Caco-2 (cell line): ENCODE measurements at places on chromosomes 4 and X. TPM values are rescaled to one million over a fixed set of nuclear protein-coding genes. Genes with fewer than 3 reads are reported as not detected.

Gene NSG1
- total RNA-seq = 5.5 and 7.2 TPM in 2 replicates

Gene SMIM31
- total RNA-seq = not detected in 2 replicates

Gene C1QTNF7
- not detected in 2 replicates for total RNA-seq

Gene BBS12
- total RNA-seq = 2.6 and 2.7 TPM in 2 replicates

Gene ARR3
- not detected in 2 replicates for total RNA-seq

Gene DSPP
- total RNA-seq = not detected in 2 replicates

DNA sequence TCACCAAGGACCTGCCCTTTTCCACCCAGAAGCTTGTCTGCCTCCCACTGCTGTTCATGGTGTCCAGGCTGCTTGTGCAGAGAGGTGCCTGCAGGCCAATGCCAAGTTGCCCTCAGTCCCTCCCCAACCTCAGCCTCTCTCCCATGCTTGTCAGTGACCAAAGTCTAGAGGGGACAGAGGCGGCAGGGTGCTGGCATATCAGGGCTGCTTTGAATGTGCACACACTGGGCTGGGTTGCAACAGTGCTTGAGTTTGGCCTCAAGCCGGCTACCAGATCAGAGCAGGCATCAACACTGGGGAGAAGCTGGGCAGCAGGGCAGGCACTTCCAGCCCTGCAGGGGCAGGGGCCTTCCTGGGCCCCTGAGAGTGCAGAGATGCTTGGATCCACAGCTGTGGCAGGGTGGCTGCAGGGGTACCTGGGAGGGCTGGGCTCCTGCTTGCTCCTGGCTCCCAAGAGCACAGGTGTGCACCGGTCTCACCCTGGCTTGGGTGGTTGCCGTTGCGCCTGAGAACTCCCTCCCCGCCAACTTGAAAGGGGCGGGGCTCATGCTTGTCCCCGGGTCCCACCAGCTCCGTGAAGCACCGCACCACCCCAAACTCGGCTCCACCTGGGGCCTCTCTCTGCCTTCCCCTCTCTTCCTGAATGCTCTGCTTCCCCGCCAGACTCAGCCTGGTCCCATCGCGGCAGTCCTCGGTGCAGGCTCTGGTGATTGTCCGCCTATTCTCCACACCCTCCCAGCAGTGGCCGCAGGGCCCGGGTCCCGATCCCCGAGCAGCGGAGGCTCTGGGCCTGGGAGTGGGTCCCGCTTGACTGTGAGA, 1681.9 kb upstream of the ADGRL3 start:
- H3K27ac ChIP-seq = no peak overlapping the region
- H3K27me3 ChIP-seq = no peaks in the 10 kb centered on the region
- H3K36me3 ChIP-seq = no peaks in the 10 kb centered on the region
- no peaks in the 10 kb centered on the region for H3K4me1 ChIP-seq
- no peak overlapping the region for H3K4me3 ChIP-seq

- H3K4me3 ChIP-seq = no peak overlapping the region
- H3K4me1 ChIP-seq = peaks cover 18% of the 10 kb centered on the region
- no peaks in the 10 kb centered on the region for H3K27me3 ChIP-seq
Measured at GRCh38 chr4:48461000-48461399, 22.1 kb upstream of the SLC10A4 start.

- H3K4me1 ChIP-seq = no peaks in the 10 kb centered on the region
- no peak overlapping the region for H3K27ac ChIP-seq
- no peak for DNase-seq
- no peaks in the 10 kb centered on the region for H3K27me3 ChIP-seq
- no peaks in the 10 kb centered on the region for H3K36me3 ChIP-seq
Measured at GRCh38 chr4:107155366-107155765, 119.3 kb upstream of the DKK2 start.

DNA sequence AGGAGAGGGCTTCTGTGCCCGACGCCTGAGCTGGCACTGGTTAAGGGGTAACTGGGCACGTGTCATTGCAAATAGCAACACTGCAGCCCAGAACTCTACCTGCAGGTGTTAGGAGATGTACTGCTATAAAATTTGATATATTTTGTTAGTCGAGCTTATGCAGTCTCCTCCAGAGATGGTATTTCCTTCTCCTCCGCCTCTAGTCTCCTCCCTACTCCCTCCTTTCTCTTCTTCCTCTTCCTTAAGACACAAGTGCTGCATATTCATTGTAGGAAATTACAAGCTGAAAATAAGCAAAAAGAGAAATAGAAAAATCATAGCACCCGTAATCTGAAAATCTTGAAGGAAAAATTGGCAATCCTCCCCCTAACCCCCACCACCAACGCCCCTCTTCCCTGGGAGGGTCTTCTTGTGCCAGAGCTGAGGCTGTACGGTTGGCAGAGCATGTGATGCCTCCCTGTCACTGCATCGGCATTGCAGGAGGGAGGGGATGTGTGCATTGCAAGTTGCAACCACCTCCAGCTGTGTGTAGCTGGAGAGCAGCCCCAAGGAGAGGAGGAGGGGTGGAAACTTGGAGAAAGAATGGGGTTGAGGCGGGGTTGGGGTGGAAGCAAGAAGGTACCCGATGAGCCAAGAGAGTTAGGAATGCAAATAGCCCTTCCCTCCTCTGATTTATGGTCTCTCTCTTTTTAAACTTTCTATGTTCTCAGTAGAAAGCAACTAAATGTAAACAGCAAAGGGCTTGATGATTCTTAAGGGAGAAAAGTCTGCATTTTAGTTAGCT, 48.3 kb upstream of the MND1 start:
- H3K36me3 ChIP-seq = no peaks in the 10 kb centered on the region
- no peak for DNase-seq
- no peak overlapping the region for H3K4me3 ChIP-seq

DNA sequence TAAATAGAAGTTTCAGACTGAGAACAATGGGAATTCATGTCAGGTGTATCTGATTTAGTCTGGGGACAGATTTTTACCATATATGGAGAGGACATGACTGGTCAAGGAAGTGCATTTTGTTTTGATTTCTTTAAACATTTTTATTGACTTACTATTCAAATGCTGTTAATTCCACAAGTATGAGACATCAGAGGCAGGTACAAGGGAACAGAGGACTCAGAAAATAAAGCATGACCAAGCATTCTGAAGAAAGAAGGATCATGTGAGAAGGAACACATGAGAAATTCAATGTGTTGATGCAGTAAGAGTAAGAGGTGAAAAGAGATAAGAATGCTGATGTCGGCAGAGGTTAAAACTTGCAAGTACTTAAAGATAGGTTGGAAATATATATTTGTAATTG, 1452.6 kb downstream of the PCDH7 start:
- H3K4me3 ChIP-seq = no peak overlapping the region
- H3K4me1 ChIP-seq = no peaks in the 10 kb centered on the region

DNA sequence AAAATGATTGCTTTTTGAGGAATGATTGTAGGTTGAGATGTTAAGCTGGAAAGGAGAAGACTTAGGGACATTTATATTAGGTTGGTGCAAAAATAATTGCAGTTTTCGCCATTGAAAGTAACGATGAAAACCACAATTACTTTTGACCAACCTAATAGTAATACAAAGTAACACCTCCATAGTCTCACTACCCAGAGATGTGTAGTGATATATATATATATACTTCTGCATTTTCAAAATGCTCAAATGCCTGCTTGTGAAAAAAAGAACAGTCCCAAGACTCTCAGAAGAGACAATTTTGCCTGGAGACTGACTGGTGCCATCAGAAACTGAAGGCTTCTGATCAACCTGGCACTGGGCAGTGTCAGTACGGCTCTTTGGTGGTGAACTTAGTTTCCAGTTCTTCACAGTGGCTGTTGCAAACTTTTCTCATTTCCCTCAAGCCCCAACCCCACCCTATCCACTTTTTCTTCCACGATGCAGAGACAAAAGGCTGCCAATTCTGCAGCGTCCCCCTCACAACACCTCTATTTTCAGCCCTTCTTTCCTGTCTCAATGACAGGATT, 35.1 kb upstream of the TAPT1 start:
- H3K4me3 ChIP-seq = no peak overlapping the region
- no peaks in the 10 kb centered on the region for H3K4me1 ChIP-seq
- no peaks in the 10 kb centered on the region for H3K27me3 ChIP-seq
- no peaks in the 10 kb centered on the region for H3K36me3 ChIP-seq
- no peak overlapping the region for H3K27ac ChIP-seq

DNA sequence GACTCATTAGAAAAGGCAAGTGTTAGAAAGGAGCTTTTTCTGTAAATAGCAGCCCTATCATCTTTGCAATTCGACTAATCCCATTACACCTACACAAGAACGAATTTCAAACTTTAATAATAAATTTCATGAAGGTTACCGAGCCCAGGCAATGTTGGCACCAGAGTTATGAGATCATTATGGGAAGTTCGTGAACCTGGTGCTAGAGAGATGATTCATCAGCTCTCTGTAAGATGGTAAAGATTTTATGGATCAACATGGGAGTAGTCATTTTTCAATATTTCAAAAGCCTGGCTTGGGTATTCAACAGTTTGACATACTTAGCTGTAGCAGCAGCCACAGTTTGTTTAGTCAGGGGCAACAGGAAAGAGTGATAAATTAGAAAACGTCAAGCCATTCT, 35.8 kb downstream of the AMELX start:
- H3K27ac ChIP-seq = no peak overlapping the region
- H3K36me3 ChIP-seq = no peaks in the 10 kb centered on the region
- H3K4me3 ChIP-seq = no peak overlapping the region
- H3K27me3 ChIP-seq = no peaks in the 10 kb centered on the region
- DNase-seq = no peak

GRCh38 chr4:108779958-108780357, 17.1 kb upstream of the ETNPPL start:
- no peak overlapping the region for H3K4me3 ChIP-seq
- H3K27me3 ChIP-seq = no peaks in the 10 kb centered on the region
- no peak for DNase-seq

GRCh38 chr4:176268963-176269362, at the start of gene ASB5:
TSS of gene ASB5 (minus strand) at chr4:176269222. CDS start at chr4:176269108, 114 bp downstream.
- no peak within 1 kb of the TSS for H3K4me3 ChIP-seq
- H3K36me3 ChIP-seq = no peaks in the 10 kb centered on the region
- no peak for DNase-seq

DNA sequence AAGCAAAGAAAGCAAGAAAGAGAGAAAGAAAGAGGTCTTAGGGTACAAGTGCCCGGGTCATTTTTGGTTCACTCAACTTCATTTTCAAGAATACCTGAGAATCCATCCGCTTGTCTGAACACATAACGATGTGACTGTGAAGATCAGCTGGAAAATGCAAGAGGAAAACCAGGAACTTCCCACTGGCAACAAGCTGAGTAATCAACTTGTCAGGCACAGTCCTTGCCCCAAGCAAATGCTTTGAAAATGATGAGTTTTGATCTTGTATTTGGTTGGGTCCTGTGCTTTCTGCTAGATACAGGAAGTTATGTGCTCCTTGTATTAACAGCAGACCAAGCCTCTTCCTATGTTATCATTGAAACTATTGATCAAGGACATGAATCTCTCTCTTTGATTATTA, 239.1 kb downstream of the ASMT start:
- H3K27me3 ChIP-seq = no peaks in the 10 kb centered on the region
- no peaks in the 10 kb centered on the region for H3K4me1 ChIP-seq
- no peak for DNase-seq
- no peaks in the 10 kb centered on the region for H3K36me3 ChIP-seq
- H3K4me3 ChIP-seq = no peak overlapping the region
- no peak overlapping the region for H3K27ac ChIP-seq

DNA sequence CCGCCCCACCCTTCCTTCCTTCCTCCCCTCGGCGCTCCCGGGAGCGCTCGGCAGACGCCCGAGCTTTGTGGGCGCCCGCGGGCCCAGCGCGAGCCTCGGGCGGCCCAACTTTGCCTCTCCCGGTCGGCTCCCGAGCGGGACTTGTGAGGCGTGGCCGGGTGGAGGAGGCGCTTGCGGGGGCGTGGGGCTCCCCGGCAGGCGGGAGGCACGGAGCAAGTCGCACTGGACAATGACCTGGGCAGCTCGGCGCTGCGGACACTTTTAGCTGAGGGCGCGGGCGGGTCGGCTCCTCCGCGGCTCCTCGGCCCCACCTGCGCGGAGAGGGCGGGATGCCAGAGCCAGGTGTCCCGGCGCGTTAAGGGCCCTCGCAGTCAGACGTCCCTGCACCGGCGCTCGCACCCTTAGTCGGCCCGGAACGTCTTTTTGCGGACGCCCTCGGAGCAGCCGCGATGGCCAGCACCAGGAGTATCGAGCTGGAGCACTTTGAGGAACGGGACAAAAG, 385 bp downstream of the DCLK2 start:
- H3K4me3 ChIP-seq = peak overlapping the region; percentile 50
- DNase-seq = no peak
- no peaks in the 10 kb centered on the region for H3K36me3 ChIP-seq

DNA sequence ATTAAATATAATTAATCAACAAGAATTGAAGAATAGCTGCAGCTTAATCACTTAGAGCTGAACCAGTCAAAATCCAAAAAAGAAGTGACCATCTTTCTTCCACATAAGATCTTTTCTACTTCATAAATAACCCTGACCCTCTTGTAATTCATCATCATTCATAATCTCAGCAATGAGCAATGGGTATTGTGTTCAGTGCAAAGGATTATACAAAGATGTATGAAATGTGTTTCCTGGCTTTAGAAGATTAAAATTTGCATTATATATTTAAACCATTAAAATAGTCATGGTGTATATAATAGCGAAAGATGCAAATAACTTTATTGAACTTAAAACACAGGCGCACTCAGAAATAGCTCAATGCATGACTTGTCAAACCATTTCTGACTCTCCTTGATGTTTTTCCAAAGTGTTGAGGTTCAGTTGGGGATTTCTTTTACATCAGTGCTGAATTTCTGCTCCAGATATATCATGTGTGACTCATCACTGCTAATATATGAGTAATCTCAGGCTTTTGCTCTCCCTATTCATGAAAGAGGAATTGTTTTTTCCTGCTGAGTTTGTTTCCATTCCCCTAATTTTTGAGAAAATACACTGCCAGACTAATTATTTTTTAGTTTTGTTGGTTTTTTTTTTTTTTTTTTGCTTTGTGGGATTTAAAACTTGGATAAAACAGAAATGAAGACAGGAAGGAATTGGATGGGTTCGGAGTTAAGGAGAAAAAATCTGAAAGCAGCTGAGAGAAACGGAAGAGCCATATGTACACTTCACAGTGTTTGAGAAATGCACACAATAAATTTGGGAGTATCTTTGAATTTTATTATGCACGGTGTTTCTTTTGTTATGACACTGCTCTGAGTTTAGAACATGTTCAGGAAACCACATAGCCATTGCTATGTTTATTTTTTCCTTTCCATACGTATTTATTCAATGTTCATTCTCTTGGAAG, 290.1 kb upstream of the PCDH7 start:
- H3K36me3 ChIP-seq = no peaks in the 10 kb centered on the region
- no peaks in the 10 kb centered on the region for H3K4me1 ChIP-seq
- no peak overlapping the region for H3K4me3 ChIP-seq
- DNase-seq = no peak

DNA sequence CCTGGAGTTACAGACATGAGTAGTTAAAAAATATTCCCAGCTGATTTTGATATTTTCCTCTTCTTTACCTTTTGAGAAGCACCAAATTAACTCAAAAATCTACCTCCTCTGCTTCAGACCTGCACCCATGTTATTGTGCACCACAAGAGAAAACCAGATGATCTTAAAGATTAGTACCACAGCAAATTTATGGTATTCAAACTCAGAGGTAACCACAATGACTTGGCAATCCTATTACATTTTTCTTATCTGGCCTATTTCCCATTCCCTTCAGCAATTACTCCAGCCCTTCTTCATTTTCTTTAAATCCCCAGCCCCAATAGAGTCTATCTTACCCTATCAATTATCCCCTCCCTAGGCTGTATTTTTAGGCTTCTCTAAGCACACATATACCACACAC, 535.1 kb downstream of the FAT4 start:
- no peak overlapping the region for H3K27ac ChIP-seq
- no peaks in the 10 kb centered on the region for H3K4me1 ChIP-seq
- DNase-seq = no peak
- H3K27me3 ChIP-seq = no peaks in the 10 kb centered on the region
